Stimulated activated CD8-positive, alpha-beta memory T cell treated with anti-CD3 and anti-CD28 coated beads, Interleukin-7, amount 100 ng/mL, for 1 hour (primary cell): ENCODE measurements at places on chromosomes 1 and 21.

- DNase-seq, result no peak
These were observed 268.9 kb upstream of the TMEM51 start for GRCh38 chr1:14884614-14885175.

DNA sequence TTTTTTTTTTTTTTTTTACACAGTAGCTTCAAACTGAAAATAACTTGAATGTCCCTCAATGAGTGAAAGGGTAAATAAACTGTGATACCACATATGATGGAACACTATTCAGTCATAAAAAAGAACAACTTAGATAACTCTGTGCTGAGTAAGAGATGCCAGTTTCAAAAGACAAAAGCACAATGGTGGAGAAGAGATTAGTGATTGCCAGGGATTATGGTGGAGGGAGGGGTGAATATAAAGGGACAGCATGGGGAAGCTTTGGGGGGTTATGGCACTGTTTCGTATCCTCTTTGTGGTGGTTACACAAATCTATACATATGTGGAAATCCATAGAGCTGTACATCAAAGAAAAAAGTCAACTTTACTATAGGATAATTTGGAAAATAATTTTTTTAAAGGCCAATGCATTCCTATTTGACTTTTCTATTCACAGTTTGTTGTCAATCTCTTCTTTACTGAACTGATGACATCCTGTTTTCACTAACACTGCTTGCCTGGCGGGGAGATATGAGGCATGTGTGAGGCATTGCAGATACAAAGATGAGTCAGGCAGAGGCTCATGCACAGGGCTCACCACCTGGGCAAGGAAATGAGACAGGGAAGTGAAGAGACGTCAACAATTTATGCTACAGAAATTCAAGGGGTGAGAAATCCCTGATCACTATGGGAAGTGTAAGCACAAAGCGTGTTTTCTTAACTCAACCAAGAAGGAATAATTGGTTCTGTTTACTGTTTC, 302.7 kb downstream of the DUSP10 start:
- DNase-seq, result peak; percentile 10

GRCh38 chr1:156886583-156887281, 6.8 kb upstream of the PEAR1 start:
- no peak for DNase-seq

- no peak for DNase-seq
These were observed 64.9 kb upstream of the SYT6 start for GRCh38 chr1:114218361-114219171.

- no peak for DNase-seq
These were observed 143.3 kb downstream of the DENND1B start for GRCh38 chr1:197632005-197632404.

GRCh38 chr21:44509539-44509938, 30.5 kb downstream of the KRTAP10-1 start:
- DNase-seq, result no peak

- DNase-seq, result no peak
These were observed 6.3 kb downstream of the CELF3 start for GRCh38 chr1:151710187-151710840.

DNA sequence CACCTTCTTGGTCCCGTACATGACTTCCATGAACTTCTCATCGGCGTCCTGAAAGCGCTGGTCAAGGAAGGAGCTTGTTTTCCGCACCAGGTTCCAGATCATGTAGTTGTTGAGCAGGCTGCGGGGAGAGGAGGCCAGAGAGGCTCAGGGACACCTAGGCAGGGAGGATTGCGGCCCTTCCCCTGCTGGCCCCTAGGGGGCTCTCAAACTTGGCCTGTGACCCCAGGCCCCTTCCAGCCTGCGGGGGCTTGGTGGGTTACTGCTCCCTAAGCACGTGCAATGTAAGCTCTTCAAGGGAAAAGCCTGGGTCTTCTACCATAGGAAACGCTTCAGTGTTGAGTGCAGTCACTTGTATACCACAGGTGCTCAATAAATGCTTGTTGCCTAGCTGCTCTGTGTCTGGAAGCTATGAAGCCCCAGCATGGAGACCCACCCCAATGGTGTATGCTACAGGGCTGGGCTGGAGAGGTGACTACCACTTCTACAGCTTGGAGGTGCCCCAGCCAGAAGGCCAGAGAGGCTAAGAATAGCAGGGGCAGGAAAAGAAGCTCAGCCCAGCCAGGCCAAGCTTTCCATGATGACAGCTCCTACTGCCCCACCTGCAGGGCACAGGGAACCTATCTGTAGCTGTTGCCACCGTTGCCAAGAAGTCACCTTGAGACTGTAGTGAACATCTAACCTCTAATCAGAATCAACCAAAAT, 45.1 kb downstream of the ECE1 start:
- no peak for DNase-seq
